ENCODE measurements at places on chromosomes 2 and 18.

- DNase-seq = no peak
Observed at GRCh38 chr2:176507786-176508185, 238.5 kb downstream of the MTX2 start.

- no peak for DNase-seq
Observed at GRCh38 chr18:37524498-37525261, 40.9 kb downstream of the CELF4 start.

- no peak for DNase-seq
Observed at GRCh38 chr2:117336496-117336895, 478.0 kb upstream of the DDX18 start.

- peak; percentile 21 for DNase-seq
Observed at GRCh38 chr2:14303366-14304115, 329.0 kb upstream of the LRATD1 start.

- DNase-seq = no peak
Observed at GRCh38 chr18:79774111-79774510, 23.6 kb upstream of the KCNG2 start.

DNA sequence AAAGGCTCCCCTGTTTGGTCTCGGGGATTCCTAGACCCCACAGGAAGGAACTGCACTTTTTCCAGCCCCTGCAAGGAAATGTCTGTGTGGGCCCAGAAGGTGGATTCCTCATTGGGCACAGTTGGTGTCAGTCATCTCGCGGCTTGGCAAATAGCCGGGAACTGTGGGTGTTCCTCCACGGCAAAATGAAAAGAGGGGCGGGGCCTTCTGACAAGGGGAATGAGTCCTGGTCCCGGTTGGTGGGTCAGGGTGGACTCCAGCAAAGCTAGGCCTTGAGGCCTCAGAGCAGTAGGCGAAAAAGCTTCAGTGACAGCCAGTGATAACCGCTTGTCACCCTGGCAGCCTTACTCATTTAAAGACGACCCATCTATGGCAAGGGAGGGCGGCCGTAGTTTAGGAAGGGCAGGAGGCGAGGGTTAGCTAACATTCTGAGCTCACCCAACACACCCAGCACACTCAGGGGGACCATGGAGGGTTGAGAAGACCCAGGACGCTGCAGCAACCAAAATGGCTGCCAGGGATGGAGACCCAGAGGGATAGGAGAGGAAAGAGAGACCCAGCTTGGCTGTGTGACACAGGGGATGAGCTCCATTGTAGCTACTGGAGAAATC, 16.5 kb downstream of the SLC4A3 start:
- DNase-seq = no peak

- DNase-seq = no peak
Observed at GRCh38 chr2:118242216-118242615, 153.9 kb downstream of the INSIG2 start.

GRCh38 chr18:54528942-54529376, 62.1 kb upstream of the DYNAP start:
- no peak for DNase-seq

GRCh38 chr2:128452024-128452411, 133.3 kb upstream of the HS6ST1 start:
- no peak for DNase-seq

DNA sequence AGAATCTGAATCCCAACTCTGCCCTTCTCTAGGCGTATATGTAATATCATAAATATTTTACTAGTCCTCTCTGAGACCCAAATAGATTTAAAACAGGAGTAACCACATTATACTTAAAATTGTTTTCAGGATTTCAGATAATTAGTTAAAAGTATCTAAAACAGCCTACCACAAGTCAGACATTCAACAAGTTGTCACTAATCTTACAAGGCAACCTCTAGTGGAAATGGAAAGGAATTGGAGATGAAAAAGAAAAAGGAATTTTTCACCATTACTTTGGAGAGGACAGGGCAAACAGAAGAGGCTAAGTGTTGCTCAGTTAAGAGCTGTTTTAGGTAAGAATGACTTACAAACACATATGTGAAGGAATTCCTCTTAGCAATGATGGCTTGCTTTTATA, 11.4 kb downstream of the CUL3 start:
- DNase-seq = no peak

DNA sequence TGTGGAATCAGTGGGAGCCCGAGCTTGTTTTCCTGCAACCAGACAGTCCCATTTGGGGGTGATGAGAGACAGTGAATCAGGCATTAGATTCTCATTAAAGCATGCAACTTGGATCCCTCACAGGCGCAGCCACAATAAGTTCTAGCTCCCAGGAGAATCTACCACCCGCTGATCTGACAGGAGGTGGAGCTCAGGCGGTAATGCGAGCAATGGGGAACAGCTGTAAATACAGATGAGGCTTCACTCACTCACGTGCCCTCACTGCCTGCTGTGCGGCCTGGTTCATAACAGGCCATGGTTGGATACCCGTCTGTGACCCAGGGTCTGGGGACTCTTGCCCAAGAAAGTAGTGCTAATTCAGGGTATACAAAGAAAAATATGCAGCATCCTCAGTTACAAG, 144.8 kb upstream of the RGPD4 start:
- DNase-seq = no peak

DNA sequence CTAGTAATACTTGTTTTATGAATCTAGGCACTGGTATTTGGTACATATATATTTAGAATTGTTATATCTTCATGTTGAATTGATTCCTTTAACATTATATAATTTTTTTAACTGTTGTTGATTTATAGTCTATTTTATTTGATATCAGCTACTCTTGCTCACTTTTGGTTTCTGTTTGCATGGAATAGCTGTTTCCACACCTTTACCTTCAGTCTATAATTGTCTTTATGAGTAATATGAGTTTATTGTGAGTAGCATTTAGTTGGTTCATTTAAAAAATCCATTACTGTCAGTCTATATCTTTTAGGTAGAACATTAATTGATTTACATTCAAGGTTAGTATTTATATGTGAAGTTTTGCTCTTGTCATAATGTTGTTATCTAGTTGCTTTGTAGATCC, 58.6 kb downstream of the SMCHD1 start:
- no peak for DNase-seq

DNA sequence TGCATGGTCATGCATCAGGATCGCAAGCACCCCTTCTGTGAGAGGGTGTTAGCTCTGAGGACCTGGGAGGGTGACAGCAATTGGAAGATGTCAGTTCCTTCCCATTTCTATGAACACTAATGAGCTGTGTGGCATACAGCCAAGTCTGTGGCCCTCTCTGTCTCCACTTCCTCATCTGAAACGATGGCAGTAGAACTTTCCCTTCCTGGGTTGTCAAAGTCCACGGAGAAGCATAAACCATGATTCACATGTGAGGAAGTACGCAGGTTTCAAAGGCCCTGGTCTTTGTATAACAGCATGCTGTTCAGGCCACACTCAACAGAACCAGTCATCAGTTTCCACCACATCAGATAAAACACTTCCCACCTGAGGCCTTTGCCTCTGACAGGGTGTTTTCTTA, 167.4 kb upstream of the RAB6C start:
- DNase-seq = peak; percentile 10

- DNase-seq = no peak
Observed at GRCh38 chr2:38277245-38278116, 99.6 kb downstream of the ATL2 start.

DNA sequence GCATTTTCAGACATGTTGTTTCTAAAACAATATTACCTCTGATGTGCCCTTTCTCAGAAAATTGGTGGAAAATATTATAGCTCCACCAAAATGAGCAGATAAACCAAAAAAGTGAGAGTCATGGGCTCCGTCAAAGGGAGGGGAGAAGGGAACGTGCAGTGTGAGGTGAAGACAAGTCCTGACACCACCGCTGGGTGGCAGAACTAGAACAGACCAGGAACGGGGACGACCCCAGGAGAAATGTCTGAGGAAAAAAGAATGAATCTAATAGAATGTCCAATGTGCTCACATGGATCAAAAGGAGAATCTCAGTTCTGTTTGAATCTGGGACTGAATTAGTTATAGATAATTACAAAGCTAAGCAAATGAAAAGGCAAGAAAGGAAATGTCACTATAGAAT, 22.6 kb upstream of the BCL2 start:
- DNase-seq = no peak

GRCh38 chr2:127398239-127398590, 10.4 kb upstream of the MAP3K2 start:
- no peak for DNase-seq

- DNase-seq = no peak
Observed at GRCh38 chr2:166112193-166112605, 15.6 kb downstream of the SCN1A start.

DNA sequence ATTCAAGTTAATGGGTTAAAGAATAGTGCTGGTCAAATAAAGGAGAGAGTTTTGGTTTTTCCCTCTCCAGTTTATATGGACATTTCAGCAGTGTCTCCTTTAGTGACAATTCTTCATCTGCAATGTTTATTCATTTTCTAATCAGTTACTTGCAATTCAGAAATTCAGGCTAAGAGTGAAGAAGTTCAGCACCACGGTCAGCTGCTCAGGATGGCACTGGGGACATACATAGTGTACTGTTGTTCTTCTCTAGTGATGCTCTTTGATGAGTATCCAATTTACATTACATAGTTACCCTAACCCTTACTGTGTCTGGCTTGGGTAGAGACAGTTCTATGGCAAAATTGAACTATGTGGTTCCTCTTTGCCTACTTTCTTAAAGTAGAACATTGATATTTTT, 412.7 kb downstream of the CNTNAP5 start:
- DNase-seq = no peak

GRCh38 chr2:165016772-165017411, 61.6 kb upstream of the SLC38A11 start:
- no peak for DNase-seq

- DNase-seq = peak; percentile 48
Observed at GRCh38 chr2:10412380-10412779, 35.7 kb downstream of the ODC1 start.

DNA sequence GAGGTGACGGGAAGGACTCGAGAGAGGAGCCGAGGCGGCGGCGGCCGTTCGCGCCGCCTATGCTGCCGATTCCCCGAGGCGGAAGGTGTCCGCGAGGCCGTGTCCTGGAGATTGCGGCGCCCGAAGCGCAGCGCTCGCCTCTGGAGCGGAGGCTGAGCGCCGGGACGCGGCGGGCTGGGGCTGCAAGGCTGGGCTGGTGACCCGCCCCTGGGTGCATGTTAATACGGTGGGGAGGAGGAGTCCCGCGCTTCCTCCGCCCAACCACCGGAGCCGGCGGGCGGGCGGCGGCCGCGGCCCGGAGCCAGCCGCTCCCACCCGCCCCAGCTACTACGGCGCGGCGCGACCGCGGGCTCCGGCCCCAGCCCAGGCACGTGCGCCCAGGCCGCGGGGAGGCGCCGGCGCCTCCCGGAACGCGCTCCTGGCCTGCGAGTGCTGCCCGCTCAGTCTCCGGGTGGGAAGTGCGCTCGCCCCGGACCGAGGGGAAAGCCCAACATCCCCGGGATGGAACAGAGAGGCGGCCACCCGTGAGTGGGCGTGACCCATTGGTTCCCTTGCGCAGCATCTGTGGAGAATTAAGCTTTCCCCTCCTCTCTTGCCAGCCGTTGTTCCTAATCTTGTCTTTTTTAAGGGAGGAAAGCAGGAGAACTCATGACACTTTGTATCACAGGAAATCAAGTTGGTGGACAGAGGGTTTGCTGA, at the start of gene DLGAP1:
Gene DLGAP1, minus strand, starts transcription at position 195 of the 699 bp plus-strand sequence.
- DNase-seq = no peak
